Stimulated activated memory B cell treated with anti-CD40 and anti-IgM and Interleukin-4, amounts not matched to agents 10 μg/mL and 1 μg/mL and 100 μg/mL, for 72 hours (primary cell): ENCODE measurements at places on chromosomes 16 and 17.

- no peak for ATAC-seq
Measured at GRCh38 chr17:75124819-75125162, 6.8 kb downstream of the NT5C start.

- ATAC-seq = no peak
Measured at GRCh38 chr16:89870440-89870839, 3.0 kb upstream of the TCF25 start.

DNA sequence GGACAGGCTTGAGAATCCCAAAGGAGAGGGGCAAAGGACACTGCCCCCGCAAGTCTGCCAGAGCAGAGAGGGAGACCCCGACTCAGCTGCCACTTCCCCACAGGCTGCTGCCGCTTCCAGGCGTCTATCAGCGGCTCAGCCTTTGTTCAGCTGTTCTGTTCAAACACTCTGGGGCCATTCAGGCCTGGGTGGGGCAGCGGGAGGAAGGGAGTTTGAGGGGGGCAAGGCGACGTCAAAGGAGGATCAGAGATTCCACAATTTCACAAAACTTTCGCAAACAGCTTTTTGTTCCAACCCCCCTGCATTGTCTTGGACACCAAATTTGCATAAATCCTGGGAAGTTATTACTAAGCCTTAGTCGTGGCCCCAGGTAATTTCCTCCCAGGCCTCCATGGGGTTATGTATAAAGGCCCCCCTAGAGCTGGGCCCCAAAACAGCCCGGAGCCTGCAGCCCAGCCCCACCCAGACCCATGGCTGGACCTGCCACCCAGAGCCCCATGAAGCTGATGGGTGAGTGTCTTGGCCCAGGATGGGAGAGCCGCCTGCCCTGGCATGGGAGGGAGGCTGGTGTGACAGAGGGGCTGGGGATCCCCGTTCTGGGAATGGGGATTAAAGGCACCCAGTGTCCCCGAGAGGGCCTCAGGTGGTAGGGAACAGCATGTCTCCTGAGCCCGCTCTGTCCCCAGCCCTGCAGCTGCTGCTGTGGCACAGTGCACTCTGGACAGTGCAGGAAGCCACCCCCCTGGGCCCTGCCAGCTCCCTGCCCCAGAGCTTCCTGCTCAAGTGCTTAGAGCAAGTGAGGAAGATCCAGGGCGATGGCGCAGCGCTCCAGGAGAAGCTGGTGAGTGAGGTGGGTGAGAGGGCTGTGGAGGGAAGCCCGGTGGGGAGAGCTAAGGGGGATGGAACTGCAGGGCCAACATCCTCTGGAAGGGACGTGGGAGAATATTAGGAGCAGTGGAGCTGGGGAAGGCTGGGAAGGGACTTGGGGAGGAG, at the start of gene CSF3:
CSF3 (plus strand) TSS at position 436 of the 993 bp plus-strand sequence; CDS start at position 471, 35 bp downstream.
- ATAC-seq = no peak

- ATAC-seq = no peak
Measured at GRCh38 chr17:60770946-60771422, 93.3 kb downstream of the BCAS3 start.

DNA sequence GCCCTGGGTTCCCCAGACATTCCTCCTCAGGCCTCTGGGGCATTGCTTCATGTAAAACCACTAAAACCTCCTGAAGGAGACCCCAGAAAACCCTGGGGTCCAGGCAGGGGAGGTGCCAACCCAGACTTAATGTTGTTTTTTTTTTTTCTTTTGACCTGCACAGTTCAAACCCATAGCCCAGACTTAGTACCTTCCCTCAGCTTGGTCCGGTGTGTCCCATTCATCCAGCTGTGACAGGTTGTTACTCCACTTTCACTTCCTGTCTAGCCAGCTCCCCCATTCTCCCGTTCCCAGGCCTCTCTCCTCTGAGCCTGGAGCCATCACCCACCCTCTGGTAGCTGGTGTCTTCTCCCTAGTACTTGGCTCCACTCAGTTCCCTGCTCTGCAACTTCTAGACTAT, 4.8 kb downstream of the CDR2L start:
- no peak for ATAC-seq

DNA sequence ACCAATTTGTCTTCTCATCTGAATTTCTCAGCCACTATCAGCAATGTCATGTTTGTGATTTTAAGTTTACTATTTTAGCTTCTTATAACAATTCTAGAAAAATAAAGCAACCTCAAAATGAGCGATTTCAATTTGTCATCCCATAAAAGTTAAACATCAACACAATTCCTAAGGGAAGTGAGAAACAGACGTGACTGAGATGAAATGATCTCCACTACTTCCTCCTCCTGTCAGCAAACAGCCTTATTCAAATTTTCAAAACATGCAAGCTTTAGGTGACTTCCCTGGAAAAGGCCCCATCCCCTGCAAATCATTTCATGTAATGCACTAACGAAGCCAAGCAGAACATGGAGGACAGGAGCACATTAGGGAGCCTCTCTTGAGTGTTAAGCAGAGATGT, 64.9 kb downstream of the ZNF652 start:
- ATAC-seq = no peak

DNA sequence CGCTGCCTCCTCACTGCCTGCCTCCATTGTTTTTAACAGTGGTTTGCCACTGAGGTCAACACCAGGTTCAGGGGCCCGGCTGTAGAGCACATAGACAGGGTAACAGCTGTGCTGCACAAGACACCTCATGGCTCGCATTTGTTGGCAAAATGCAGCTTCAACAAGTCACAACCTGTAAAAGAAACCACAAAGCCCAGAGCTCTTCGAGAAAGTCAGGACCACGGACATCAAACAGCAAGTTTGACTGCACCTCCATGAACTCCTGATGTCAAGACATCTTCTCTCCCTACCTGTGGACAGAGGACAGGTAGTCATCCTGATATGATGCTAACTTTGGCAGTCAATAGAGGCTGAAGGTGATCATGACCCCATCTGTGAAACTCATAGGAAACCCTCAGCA, 142.4 kb upstream of the SOX9 start:
- no peak for ATAC-seq

- peak; percentile 27 for ATAC-seq
Measured at GRCh38 chr17:41705271-41705991, 6.7 kb upstream of the GAST start.

DNA sequence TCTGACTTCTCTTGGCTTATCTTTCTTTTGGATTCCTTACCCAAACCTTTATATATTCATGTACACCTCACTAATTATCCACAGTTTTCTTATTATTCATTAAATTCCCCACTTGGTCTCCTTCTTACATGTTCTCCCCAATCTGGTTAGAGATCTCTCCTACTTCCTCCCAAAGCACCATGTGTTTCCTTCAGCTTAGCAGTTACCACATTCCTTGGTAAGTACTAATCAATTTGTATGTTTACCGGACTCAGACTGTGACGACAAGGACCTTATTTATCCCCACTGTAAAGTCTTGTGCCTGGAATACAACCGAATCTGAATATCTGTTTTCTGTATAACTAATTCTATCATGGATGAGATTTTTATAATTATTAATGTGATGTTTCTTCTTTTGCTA, 389.5 kb downstream of the KCNJ2 start:
- ATAC-seq = no peak

DNA sequence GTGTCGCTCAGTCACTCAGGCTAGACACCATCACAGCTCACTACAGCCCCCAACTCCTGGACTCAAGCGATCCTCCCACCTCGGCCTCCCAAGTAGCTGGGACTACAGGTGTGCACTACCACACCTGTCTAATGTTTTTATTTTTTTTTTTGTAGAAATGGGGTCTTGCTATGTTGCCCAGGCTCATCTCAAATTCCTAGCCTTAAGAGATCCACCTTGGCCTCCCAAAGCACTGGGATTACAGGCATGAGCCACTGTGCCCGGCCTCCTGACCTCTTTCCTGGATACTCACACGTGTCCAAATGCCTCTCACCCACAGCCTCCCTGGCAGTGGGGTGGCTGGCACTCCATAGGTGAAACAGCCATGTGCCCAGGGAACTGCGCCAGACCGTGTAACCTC, 17.5 kb downstream of the CAMKK1 start:
- ATAC-seq = no peak

- no peak for ATAC-seq
Measured at GRCh38 chr17:82388922-82389283, 17.3 kb downstream of the UTS2R start.

GRCh38 chr17:47735536-47736011, 2.5 kb downstream of the TBX21 start:
- ATAC-seq = peak; percentile 82

DNA sequence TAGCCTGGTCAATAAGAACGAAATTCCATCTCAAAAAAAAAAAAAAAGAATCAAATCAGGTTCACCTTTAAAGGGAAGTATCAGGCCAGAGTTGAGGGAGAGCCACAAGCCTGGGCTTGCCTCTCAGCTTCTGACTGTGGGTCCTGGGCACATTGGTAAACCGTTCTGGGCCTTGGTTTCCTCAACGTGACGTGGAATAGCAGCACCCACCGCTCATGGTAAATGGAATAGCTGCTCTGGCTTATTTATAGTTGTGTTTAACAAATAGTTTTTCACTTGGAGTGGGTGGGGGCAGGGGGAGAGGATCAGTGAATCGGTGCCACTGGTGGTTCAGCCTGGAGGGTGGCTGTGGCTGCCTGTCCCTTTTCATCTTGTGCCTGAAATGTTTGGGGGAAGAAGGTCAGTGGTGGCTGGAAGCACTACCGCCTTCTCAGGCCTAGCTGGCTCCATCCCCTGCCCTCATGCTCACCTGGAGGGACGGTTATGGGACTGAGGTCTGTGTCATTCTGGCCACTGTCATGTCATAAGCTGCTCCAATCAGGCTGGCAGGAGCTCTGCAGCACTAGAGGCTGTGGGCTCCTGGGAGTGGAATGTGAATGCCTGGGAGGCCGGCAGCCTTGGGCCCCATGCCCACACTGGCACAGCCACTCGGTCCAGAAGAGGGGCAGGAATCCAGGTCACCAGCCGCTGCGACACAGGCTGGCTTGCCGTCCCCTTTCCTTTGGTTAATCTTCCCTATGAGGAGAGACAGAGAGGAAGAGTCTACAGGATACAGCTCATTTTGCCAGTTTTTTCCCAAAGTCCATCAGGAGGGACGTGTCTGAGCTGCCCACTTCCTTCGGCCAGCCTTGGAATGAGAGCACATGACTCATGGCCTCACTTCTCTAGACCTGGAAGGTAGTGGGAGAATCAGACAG, 27.0 kb downstream of the CCR7 start:
- ATAC-seq = no peak

DNA sequence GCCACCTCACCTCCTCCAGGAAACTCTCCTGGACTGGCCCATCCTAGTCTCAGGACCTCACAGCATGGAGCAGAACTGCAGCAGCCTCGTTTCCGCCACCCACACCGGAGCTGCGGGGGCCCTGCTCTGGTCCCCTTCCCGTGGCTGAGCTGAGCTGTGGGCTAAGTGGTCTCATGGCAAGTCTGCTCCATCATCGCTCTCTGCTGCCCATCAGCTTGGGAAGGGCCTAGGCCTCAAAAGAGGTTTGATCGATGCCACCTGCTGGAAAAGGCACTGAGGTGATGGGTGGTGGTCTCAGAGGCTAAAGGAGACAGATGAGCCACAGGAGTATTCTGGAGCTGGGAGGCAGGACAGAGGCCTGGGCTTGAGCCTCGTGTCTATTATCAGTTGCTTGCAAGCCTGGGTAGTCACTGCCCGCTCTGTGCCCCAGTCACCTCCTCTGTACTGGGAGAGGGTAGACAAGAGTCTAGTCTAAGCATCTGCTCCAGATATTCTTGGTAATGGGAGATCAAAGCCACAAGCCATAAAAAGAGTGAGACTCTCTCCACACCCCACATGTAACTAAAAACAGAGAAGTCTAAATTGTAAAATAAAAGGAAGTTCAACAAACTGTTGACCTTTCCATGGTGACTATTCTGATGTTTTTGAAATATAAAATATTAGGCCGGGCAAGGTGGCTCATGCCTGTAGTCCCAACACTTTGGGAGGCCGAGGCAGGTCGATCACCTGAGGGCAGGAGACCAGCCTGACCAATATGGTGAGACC, 1.6 kb downstream of the ITGAE start:
- ATAC-seq = no peak

GRCh38 chr17:73215447-73215846, 22.6 kb downstream of the COG1 start:
- no peak for ATAC-seq

DNA sequence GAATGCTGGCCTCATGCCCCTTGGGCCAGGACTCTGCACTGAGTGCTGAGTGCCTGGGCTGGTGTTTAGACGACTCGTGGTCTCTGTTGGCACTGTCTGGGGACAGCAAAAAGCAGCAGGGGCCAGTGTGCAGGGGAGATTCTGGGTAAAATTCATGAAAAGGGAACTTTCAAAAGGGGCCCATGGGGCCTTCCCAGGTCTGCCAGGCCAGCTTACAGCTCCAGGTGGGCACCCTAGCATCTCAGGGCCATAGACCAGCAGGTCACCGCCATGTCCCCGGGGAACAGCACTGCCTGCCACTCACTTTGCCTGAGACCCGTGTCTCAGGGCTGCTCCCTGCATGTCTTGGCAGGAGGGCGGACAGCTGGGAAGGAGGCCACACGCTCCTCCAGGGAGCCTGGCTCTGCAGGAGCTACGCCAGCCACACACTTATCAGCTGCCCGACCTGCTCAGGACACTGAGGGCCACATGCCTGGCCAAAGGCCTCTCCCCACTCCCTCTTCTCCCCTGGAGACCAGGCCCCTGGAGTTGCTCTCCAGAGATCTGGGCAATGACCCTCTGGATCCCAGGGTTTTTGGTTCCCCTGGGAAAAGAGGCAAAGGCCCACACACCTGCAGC, 8.8 kb upstream of the FASN start:
- peak; percentile 32 for ATAC-seq

DNA sequence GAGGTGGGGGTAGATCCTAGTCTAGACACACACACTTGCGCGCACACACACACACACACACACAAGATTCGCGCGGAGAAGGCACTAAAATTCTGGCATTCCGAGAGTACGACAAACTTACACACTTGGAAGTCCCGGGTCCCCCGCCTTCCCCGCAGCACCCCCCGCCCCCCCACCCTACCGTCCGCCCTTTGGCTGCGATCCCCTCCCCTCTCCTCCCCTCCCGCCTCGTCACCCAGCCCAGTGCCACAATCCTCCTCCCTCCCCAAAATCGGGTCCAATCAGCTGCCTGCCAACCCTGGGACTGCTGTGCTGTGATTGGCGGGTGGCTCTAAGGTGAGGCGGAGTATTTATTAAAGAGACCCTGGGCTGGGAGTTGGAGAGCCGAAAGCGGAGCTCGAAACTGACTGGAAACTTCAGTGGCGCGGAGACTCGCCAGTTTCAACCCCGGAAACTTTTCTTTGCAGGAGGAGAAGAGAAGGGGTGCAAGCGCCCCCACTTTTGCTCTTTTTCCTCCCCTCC, at the start of gene SOX9:
SOX9 (plus strand) TSS at position 379 of the 522 bp plus-strand sequence. CDS start 372 bp downstream, outside the sequence.
- no peak for ATAC-seq

GRCh38 chr17:81018044-81018802, 16.7 kb upstream of the BAIAP2 start:
- peak; percentile 87 for ATAC-seq

- ATAC-seq = no peak
Measured at GRCh38 chr17:67746704-67747571, 29.2 kb downstream of the NOL11 start.
